ENCODE measurements at places on chromosomes 13 and 19. TPM values are rescaled to one million over a fixed set of nuclear protein-coding genes. Genes with fewer than 3 reads are reported as not detected.

Gene CEACAM4
- total RNA-seq = not detected

Gene SIX5
- 6.5 TPM for total RNA-seq

Gene NLRP7
- not detected for total RNA-seq

Gene FCER2
- total RNA-seq = not detected

Gene STOML3
- total RNA-seq = not detected

Gene VWA8
- total RNA-seq = 6.0 TPM

Gene CATSPERD
- total RNA-seq = not detected

Gene TEX29
- 0.44 TPM for total RNA-seq

Data from bladder microvascular endothelial cell (primary cell).